ENCODE measurements at places on chromosomes 7 and 10. TPM values are rescaled to one million over a fixed set of nuclear protein-coding genes. Genes with fewer than 3 reads are reported as not detected.

DNA sequence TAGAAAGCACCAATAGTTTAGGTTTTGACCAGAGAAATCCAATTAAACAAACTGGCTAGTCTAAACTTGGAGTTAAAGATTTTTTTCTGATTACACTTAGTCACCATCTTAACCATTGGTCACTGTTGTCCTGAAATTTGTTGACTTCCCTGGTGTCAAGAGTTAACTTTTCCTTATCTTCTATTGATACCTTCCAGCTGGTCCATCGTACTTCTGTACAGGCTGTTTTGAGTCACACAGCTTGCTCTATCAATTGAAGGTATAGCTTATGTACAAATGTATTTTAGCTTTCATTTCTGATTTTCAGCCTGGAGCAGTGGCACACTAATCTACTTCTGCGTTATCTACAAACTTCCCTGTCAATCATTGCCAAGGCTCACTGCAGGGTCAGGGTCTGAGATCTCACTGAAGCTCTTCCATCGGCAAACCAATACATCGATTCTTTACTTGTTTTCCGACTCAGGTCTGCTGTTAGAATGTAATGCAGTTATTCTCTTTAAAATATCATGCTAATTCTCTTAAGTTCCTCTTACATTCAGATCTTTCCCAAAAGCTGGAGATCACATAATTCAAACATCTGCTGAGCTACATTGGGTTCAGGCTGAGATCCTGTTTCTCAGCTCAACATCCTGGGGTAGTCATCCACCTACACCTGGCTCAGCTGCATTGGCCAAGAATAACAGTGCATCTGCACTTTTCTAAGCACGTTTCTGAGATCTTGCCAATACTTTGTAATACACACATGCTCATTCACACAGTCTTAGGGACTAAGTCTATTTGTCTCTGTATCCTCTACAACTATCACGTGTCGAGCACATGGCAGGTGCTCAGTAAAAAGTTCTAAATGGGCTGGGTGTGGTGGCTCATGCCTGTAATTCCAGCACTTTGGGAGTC, 11.3 kb downstream of the MRPS33 start:
- DNase-seq: no peak

DNA sequence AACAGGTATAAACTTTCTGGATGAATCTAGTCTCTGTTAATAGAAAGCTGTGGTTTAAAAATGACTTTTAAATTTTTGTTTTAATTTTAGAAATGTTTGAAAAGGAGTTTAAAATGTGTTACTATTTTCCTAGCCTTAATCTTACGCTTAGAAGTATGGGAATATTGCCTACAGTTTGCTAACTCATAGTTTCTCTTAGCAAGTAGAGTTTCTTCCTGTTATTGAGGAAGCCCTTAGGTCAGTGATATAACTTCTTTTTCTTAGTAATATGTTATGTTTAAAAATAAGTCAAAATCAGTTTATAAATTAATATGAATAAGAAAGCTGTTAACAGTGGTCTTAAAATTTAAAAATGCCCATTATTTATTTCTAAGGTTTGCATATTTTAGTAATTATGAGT, 3.1 kb downstream of the STARD3NL start:
- no peak for DNase-seq

GRCh38 chr7:24133691-24134090, 150.3 kb upstream of the NPY start:
- DNase-seq: no peak

- DNase-seq: peak; percentile 51
Observed at GRCh38 chr10:124647421-124648130, 96.6 kb downstream of the FAM53B start.

CXCL12 gene
- total RNA-seq: 10.4 TPM

TLL2 gene
- total RNA-seq: 1.2 TPM
